ENCODE measurements at places on chromosomes 12 and 14.

DNA sequence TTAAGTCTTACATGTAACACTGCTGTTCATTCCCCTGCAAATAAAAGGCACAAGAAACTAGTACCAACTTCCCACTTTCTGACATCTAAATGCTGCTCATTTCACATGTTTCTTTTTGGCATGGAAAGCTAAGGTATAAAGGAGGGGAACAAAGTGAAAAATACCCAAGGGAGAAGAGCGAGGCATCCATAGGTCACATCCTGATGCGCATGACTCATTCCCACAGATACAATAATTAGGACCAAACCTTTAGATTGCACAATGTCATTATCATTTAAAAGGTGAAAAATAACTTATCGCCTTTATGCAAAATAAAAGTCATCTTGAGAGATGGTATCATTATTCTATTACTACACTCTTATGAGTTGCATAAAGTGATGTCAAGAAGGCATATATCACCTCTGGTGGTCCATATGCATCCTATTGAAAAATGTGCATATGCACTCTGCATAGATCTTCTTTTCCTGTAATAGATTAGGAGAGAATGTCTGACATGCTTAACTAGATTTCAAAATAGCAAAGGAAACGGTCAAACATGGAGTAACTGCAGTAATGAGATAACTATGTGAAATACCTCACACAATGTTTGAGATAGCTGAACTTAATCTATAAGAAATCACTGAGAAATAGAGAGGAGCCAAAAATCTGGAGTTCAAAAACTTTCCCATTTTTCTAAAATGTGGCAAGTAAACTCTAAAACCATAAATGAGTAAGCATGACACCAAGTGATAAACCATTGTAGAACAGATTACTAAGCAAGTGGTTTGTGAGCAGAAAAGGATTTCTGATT, 382.5 kb upstream of the TMTC1 start:
- DNase-seq, result no peak

GRCh38 chr12:123490089-123490488, 32.1 kb downstream of the SNRNP35 start:
- DNase-seq, result no peak

- DNase-seq, result no peak
These were observed 2.1 kb downstream of the AKAP6 start for GRCh38 chr14:32331206-32331605.

GRCh38 chr14:94773061-94773648, 3.2 kb upstream of the GSC start:
- DNase-seq, result no peak

- DNase-seq, result no peak
These were observed 2.7 kb upstream of the KRT6B start for GRCh38 chr12:52454411-52455201.

DNA sequence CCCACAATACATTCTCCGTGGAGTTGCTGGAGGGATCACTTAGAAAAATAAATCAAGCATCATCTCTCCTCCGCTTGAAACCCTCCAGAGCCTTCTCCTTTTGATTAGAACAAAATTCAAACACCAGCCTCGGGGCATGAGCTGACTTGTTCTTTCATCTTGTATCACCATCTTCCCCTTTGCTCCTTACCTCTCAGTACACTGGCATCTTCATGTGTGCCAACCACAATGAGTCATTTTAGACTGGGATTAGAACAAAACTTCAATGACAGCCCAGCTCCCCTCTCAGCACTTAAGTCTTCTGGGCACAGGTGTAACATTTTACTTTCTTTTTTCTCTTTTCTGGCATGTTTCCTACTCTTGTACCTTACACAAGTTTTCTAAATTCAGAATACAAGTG, 1159.2 kb upstream of the TMEM132C start:
- DNase-seq, result no peak

GRCh38 chr12:77540097-77540496, 290.6 kb upstream of the NAV3 start:
- DNase-seq, result no peak

GRCh38 chr14:102479777-102480176, 29.8 kb downstream of the ANKRD9 start:
- DNase-seq, result no peak

GRCh38 chr14:30996892-30997659, 28.4 kb upstream of the AP4S1 start:
- no peak for DNase-seq
